ENCODE measurements at places on chromosomes 4 and X. TPM values are rescaled to one million over a fixed set of nuclear protein-coding genes. Genes with fewer than 3 reads are reported as not detected.

TKTL1 gene
- total RNA-seq = not detected

LINC00632 gene
- total RNA-seq = 2.1 TPM

GRCh38 chr4:119971431-119972084, 95.1 kb downstream of the MAD2L1 start:
- DNase-seq = no peak

DNA sequence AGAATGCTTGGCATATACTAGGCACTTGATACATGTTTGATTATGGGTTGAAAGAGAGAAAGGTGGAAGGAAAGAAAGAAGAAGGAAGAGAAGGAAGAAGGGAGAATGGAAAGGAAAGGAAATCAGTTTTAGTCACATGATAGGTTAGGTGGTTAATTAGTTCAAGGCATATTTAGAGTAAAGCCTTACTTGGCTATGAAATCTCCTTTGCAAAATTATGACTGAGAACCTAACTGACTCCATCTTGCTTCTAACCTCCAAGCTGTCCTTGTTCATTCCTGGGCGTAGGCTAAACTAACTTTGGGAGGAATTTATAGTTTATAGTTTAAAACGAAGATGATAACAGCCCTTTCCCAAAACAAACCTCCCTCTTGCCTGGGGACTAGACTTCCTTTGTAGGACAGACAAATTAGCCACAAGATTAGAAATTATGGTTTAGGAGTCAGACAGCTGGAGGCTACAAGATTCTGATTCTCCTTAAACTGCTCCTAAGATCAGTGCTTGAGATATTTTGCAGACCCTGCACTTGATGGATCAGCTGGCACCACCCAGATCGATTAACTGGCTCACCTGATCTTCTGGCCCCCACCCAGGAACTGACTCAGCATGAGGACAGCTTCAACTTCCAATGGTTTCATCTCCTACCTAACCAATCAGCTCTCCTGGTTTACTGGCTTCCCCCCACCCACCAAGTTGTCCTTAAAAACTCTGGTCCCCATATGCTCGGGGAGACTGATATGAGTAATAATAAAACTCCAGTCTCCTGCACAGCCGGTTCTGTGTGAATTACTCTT, 55.0 kb downstream of the TXK start:
- DNase-seq = no peak

DNA sequence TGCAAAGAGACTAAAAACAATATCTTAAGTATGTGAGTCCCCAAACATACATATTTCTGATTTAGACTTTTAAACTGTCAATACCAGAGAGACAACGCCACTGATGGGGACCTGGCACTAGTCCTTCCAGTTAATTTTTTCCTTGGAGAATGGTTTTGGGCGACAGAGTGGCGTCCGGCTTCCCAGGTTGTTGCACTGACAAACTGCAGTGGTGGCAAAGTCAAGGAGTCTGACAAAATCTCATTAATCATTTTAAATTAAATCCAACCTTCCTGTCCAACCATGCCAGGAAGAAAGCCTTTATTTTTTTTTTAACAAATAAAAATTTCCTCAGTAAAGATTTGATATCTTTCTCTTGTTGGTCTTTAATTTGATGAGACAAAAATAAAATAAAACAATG, 52.8 kb downstream of the FBXO8 start:
- no peak for DNase-seq

All from fibroblast of lung (primary cell).